ENCODE measurements at places on chromosomes 13 and 19.

- H3K36me3 ChIP-seq: peaks cover 2% of the 10 kb centered on the region
- H3K27ac ChIP-seq: no peak overlapping the region
- no peak overlapping the region for H3K4me3 ChIP-seq
- peaks cover 6% of the 10 kb centered on the region for H3K4me1 ChIP-seq
- H3K27me3 ChIP-seq: no peaks in the 10 kb centered on the region
- no peak for DNase-seq
Observed at GRCh38 chr13:45298206-45298505, 42.8 kb downstream of the TPT1 start.

DNA sequence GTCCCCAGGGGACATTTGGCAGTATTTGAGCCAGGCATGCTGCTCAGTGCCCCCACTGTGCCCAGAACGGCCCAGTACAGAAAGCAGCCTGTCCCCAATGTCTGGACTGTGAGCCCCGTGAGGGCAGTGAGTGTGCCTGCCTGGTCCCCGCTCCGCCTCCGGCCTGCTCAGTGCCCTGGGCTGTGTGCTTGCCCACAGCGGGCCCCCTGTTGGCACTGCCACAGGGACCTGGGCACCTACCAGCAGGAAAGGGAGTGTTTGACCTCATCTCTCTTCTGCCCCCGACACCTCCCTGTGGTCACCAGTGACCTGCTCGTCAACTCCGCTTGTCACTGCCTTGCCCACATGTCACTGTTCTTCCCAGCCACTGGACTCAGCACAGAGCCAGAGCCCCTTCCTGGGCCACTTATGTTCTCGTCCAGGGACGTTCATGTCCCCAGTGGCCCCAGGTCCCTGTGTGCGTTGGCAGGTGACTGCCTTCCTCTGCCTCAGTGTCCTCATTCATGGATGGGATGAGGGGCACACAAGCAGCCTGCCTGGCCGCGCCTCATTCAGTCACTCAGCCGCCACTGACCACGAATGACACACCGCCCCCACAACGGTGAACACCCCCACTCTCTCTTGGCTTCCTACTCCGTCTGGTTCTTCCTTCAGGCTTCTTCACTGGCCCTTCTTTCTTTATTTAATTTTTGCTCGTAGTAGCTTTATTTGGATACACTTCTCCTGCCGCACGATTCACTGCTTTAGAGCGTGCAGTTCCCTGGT is 2.8 kb downstream of the FZR1 start:
- H3K36me3 ChIP-seq: peaks cover 2% of the 10 kb centered on the region
- H3K4me1 ChIP-seq: peaks cover 35% of the 10 kb centered on the region
- H3K4me3 ChIP-seq: peak overlapping the region; percentile 91
- H3K27ac ChIP-seq: no peak overlapping the region
- no peaks in the 10 kb centered on the region for H3K27me3 ChIP-seq

- no peak for DNase-seq
- no peaks in the 10 kb centered on the region for H3K27me3 ChIP-seq
- H3K36me3 ChIP-seq: no peaks in the 10 kb centered on the region
- no peak overlapping the region for H3K27ac ChIP-seq
Observed at GRCh38 chr13:75491376-75491775, 9.4 kb upstream of the TBC1D4 start.

GRCh38 chr13:18628428-18628827 is 553.2 kb downstream of the TUBA3C start:
- H3K27me3 ChIP-seq: no peaks in the 10 kb centered on the region
- DNase-seq: no peak
- no peaks in the 10 kb centered on the region for H3K36me3 ChIP-seq
- H3K27ac ChIP-seq: no peak overlapping the region

DNA sequence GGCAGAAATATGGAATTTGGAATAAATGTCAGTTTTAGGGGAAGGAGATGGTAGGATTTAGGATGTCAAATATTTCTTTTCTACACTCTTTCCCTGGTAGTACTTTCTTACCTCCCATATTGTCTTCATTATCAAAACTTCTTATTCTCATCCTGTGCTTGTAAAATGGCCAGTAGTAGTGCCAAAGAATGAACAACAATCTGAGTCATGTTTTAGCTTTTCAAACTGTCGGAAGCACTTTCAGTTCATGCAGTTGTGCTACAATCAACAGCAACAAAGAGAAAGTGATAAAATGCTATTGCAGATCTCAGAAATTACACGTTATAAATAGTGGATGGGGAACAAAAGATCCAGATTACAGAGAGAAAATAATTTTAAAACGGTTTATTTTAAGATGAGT is 193.7 kb upstream of the RXFP2 start:
- no peak for DNase-seq
- no peak overlapping the region for H3K27ac ChIP-seq
- no peaks in the 10 kb centered on the region for H3K4me1 ChIP-seq
- H3K27me3 ChIP-seq: peaks cover 6% of the 10 kb centered on the region

Measured in neural crest cell (in vitro differentiated cells).